NCI-H774 (cell line): ENCODE measurements at places on chromosomes 7 and 10.
A peak's percentile ranks its signal among the peaks of the same experiment; 100 is the strongest.

GRCh38 chr7:37927773-37928444 lies 7.5 kb downstream of the EPDR1 start:
- DNase-seq: no peak

DNA sequence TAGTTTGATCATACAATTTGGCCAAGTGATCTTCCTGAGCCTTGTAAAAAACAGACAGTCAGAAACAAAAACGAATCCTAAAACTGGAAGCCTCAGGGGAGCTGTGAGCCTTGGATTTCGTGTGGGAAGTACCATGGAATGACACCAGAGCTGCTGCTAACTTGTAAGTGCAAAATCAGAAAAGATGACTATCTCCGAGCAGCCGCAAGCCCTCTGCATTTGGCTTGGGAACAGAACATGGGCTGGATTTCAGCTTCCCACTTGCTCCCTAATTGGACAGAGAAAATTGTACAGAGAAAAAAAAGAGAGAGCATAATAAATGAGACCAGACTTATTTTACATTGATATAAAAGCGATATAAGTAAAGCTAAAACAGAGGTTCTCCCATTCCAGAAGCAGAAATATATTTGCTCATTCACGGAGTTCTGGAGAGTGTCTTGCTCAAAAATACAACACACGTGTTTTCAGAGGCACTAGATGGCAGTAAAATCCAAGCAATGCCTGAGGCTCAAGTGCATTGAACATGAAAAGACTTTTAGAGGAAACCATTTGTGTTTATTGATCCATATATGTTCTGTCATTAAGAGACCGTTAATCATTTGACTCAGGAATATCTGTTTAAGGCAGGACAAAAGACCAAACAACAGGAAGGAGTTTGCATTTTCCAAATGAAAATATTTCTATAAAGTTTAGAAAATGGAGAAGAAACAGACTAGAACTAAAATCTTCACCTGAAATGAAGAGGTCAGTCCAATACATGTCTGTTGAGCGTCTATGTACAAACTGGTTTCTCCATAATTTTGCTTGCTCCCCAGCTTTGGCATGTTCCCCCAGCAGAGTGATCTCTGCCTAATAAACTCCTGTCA lies 78.3 kb upstream of the SLC26A5 start:
- DNase-seq: peak; percentile 9

DNA sequence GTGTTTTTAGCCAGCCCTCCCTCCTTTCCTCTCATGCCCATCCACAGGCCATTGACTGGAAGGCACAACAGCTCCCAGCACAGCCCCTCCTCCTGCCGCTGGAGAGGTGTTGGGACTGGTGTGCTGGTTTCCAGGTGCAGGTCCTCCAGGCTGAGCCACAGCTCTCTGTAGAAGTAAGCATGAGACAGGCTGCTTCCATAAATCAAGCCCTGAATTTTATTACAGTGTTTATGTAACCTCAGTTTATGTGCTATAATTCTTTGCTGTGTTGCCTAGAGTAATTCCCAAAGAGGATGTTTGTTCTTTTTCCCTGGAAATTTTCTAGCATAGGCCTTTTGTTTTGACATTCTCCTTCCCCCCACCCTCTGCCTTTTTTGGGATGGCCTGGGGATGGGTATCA lies 445.8 kb downstream of the AUTS2 start:
- DNase-seq: peak; percentile 14

DNA sequence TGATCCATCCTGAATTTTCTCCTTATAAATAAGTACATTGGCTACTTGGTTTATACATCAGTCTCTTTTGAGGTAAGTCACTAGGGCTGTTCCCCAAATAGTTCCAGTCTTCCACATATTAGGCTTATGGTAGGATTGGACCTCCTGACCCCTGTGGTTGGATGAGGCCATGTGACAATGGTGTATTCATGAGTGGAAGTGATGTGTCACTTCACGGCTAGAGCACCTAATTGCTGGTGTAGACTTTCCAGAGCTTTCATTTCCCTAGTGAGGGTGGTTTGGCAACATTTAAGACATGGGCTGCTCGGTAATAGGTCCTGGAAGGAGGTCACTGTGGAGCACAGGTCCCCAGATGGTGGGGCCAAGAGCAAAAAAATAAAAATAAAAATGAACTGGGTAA lies 141.2 kb upstream of the ABCB5 start:
- DNase-seq: no peak

DNA sequence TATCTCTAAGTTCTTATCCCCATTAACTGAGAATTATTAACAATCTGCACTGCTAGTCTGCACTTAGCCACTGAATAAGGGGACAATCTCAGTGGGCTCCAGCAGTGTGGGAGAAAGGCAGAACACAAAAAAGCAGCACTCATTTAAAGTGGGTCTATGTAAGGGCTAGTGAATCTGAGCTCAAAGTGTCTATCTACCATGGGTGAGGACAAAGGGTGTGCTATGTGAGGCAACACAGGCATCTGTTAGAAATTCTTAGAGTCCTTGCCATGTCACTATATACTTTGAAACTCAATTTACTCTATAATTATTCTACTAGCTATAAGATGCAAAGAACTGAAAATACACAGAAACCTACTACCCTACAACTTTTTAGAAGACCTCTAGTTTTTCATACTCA lies 135.8 kb upstream of the TMEM168 start:
- DNase-seq: no peak

DNA sequence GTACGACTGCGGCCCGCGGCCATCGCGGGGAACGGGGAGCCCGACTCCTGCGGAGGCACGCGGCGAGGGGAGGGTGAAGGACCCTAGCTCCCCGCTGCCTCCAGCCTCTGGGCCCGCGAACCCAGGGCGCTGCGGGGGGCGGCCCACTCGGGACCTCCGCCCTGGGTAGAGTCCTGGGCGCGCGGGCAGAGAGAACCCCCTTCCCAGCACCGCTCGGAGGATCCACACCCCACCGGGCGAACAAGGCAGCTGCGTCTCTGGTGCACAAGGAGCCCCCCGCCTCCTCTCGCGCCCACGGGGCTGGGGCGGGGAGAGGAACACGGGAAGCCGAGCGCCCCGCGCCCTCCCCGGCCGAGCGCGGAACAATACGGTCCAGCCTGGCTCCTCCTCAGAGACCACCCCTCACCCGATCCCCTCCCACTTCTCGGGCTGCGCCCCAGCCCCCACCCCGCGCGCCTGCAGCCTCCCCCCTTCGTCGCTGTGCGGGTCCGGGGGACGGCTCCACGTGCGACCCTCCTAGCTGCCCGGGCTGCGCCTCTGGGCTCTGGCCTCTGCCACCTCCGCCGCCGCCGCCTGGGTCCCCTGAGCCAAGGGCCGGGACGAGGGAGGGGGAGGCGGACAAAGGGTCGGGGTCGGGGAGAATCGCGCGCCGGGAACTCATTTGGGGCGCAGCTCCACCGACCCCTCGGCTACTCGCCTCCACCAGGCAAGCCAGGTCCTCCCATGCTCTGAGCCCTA lies at the start of gene WDR86:
TSS of gene WDR86 (minus strand) at position 372 of the 738 bp plus-strand sequence. CDS start 449 bp downstream, outside the sequence.
- DNase-seq: no peak
